ENCODE measurements at places on chromosomes 16 and 17.

DNA sequence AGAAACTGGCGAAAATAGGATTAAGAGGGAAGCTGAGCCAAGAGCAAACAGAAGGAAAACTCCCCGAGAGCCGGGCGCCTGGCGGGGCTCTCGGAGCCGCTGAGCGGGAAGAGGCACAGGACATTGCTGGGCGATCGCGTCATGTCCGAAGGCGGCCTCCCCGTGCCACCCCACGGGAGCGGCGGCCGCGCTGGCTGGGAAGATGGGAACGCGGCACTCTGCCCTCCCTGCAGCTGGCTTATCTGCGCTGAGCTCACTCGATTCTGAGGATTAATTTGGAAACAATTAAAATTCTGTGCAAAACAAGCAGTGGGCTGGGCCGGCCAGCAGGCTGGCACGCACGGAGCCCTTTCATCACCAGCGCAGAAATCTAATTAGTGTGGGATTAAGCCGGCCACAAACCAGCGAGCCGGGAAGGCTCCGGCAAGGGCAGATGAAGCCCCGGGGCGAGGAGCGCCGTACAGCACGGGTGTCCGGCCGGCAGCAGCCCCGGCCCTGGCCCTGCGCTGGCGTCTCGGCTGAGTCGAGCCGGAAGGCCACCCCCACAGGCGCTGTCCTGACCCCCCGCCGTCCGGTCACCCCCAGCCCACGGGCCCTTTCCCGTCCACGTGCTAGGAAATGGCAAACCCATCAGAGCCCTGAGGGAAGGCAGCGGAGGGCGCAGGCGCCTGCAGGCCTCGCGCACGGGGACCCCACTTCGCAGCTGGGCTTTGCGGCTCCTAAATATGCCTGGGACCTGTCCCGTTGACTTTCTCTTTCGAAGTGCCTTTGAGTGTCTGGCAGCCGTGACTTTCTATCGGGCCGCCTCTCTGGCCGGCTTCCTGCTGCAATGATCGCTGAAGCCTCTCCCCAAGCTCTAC, 37.9 kb downstream of the SOX8 start:
- DNase-seq = no peak

DNA sequence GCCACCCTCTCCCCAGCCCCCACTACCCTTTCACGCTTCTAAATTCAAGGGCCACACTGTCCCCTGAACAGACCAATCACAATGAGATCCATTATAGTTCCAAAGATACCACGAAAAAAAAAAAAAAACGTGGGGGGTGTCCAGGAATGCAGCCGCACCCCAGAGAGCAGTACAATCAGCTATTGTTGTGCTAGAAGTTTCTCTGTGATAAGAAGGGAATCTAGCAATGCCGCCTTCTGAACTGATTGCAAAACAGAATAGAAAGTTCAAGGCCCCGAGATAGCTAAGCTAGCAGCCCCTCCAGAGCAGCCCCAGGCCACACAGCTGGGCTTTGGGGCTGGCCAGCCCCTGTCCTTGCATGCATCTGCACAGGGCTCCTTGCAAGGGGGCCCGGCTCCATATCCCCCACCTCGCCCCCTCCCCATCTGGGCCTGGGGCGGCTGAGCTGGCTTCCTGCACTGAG, 86.9 kb upstream of the CBX4 start:
- DNase-seq = no peak

DNA sequence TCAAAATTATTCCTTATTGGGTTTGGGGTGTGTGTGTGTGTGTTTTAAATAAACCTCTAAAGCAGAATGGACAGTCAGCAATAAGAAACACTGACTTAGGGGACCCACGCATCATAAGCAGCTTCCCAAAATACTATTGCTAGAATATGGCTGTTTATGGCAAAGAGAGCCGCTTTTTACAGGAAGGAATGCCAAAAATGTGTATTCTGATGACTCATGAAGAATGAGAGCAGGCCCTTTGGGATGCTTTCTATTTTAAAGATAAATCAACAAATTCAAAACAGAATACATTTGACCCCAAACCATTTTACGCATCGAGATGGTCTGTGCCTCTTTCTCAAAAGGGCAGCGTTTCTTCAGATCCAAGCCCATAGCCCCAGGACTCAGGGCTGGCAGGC, 37.5 kb downstream of the ARHGAP17 start:
- no peak for DNase-seq

GRCh38 chr17:82583720-82584234, 64.2 kb downstream of the FOXK2 start:
- no peak for DNase-seq

DNA sequence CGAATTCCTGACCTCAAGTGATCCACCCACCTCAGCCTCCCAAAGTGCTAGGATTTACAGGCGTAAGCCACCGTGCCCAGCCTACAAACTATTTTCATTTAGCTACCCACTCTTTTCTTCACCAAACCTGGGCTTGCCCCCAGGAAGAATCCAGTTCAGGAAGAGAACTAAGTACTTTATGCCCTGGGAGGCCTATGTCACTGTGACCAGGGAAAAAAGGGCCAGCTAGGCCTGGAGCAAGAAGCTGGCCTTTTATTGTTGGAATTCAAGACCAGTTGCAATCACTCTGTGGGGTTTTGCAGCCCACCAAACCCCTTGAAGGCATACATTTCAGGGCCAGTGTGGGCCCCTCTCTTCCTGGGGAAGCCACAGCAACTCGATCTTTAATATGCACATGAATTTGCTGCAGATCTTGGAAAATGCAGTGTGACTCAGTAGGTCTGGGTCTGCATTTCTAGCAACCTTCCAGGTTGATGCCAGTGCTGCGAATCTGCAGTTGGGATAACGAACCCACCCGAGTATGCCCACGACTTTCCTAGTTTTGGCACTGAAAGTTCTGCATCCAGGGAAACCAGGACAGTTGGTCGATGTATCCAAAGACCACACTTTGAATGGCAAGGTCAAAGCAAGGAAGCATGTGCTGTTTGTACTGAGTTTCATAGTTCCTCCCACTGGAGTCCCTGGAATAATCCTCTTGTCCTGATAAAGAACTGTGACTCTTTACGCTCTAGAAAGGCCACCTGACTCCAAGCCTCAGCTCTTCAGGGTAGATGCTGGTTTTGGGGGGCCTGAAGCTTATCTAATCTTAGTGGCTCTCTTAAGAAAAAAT, 7.2 kb upstream of the MRPS23 start:
- no peak for DNase-seq

DNA sequence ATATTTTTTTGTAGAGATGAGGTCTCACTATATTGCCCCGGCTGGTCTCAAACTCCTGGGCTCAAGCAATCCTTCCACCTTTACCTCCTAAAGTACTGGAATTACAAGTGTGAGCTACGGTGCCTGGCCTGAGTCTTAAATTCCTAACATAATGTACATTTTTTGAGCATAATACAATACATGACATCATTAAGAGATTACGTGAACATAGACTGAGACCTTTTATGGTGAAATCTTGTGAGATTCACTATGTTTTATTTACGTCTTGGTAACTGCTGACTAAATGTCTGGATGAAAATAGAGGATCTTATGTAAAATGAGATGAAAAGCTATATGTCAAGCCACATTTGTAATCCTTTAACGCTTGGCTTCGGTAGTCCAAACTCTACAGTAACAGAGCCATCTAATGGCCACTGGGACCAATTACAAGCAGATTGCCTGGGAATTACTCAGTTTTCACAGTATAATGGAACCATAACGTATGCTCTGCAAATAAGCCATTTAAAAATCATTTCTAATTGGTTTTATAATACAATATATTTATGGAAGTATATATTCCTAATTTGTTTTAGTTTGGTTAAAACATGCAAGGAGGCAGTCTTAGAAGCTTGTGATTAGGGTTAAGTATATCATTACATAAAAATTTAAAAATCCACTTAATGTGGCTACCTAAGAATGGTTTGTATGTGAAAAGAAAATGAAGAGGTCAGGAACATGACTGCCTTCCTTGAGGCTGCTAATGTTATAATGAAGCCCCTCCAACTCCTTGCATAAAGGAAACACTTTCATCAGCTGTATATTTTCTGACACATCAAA, 8.1 kb upstream of the EFCAB13 start:
- no peak for DNase-seq

DNA sequence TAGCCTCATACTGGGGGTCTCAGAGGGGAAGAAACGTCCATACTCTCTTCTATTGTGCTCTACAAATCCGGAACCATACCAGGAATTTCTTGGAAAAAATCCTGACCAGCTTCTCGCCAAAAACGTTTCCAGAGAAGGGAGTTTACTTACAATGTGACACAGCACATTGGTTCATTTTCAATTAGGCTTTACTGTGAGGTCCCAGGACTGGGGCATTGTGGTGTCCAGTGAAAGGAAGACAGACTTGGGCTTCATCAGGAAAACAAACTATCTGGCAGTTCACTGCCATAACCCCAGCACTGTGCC, 14.7 kb downstream of the MPP2 start:
- DNase-seq = no peak

DNA sequence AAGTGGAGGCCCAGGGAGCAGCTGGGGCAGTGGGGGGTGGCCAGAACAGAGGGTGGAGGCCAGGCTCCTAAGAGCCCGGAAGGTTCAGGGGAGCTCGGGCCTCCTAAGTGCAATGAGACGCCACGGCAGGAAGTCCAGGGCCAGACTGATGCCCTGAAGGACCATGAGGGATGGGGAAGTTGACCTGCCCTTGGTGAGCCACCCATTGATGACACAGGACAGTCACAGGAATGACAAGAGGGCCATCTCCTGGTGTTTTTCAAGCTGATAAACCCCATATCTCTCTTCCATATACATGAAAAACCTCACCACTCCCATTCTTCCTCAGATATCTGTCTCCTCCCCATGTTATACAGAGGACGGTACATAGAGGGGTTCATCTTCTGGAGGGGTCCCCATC, 5.8 kb upstream of the MRPL58 start:
- peak; percentile 32 for DNase-seq
